ENCODE measurements at places on chromosomes 6 and 20.

GRCh38 chr6:7129784-7130569, 22.2 kb downstream of the RREB1 start:
- DNase-seq, result no peak

- DNase-seq, result no peak
Measured at GRCh38 chr20:33689493-33689892, 3.3 kb upstream of the E2F1 start.

DNA sequence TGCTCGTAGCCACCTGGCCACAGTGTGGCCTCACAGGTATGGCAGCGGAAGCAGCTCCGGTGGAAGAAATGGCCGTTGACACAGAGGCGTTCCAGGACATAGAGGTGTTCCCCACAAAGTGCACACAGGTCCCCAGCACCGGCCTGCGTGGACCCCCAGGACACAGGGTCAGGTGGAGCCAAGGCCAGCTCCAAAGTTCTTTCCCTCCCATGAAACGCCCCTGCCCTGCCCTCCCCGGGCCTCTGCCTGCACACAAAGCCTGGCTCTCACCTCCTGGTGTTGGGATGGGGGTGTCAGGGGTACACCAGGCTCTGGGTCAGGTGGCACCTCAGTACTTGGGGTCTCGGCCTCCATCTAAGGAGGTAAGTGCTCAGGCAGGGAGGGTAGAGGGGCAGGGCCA, 6.6 kb downstream of the SMPD2 start:
- DNase-seq, result no peak

- no peak for DNase-seq
Measured at GRCh38 chr20:58753267-58753921, 60.8 kb downstream of the NPEPL1 start.

- no peak for DNase-seq
Measured at GRCh38 chr20:40860487-40860902, 168.1 kb upstream of the TOP1 start.

DNA sequence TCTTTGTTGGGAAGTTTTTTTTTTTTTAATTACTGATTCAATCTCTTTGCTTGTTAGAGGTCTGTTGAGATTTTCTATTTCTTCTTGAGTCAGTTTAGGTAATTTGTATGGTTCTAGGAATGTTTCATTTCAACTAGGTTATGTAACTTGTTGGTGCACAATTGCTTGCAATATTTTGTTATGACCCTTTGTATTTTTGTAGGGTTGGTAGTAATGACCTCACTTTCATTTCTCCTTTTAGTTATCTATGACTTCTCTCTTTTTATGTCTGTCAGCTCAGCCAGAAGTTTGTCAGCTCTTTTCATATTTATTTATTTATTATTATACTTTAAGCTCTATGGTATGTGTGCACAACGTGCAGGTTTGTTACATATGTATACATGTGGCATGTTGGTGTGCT, 51.1 kb upstream of the SLC24A3 start:
- no peak for DNase-seq

- DNase-seq, result no peak
Measured at GRCh38 chr20:41038878-41039404, 10.3 kb downstream of the TOP1 start.

GRCh38 chr6:71047417-71047816, 90.6 kb upstream of the B3GAT2 start:
- no peak for DNase-seq

DNA sequence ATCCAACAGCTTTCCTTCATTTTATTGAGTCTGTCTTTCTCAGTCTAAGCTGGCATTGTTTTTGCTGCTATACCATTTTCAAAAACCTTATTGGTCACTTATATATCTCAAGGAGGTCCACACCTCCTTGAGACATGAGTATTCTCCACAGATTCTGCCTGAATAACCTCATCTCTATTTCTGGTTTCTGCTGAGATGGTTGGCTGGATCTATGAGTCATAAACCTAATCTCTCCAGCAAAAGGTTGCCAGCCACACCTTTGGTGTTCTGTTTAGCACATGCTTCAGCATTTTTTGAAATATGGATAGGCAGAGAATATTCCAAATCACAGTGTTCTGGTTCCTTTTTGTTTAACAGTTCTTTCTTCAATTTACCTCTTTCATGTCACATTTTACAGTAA, 40.8 kb upstream of the TMEM244 start:
- no peak for DNase-seq

DNA sequence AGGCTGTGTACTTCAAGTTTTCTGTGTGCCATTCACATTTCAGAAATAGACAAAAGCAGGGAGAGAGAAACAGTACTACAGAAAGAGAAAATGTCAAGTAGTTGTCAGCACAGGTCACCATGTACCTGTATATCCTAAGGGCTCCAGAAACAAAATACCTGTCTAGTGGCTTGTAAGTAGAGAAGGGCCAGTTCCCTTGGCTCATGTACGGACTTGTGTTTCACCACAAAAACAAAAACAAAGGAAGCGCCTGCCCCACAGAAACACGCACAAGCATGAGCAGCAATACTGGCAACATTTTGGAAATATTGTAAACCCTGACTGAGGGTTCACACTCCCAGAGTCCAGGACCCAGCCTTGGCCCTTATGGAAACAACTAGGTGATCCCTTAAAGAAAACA, 44.3 kb downstream of the CNKSR3 start:
- DNase-seq, result no peak

- DNase-seq, result no peak
Measured at GRCh38 chr20:3045042-3045815, 623 bp upstream of the MRPS26 start.

Data from B cell (primary cell).